ENCODE measurements at places on chromosomes 11 and 22.
A peak's percentile ranks its signal among the peaks of the same experiment; 100 is the strongest.

DNA sequence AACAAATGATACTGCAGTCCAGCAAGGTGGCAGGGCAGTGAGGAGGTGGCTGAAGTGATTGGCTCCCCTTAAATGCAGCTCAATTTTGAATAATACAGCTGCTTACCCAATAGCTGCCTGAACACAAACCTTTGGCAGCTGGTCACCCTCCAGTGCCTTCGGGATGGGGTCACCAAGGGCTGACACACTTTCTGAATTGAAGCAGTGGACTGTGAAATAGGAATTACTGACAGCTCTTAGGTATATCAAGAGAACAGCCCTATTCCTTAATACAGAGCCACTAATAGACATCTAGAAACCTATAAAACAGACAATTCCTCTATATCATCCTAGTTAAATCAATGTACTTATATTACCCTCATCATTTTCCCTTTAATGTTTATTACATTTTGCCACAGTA lies 474.2 kb upstream of the KIRREL3 start:
- DNase-seq: no peak

DNA sequence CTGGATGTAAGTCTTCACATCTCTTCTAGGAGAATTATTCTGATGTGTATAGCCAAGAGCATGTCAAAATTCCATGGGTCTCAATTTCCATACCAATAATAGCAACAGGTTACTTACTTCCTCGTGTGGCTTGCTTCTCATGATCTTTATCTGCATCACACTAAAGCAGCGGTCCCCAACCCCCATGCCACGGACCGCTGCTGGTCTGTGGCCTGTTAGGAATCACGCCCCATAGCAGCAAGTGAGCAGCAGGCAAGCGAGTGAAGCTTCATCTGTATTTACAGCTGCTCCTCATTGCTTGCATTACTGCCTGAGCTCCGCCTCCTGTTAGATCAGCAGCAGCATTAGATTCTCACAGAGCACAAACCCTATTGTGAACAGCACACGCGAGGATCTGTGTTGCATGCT lies 28.9 kb upstream of the SLC25A1 start:
- no peak for DNase-seq

DNA sequence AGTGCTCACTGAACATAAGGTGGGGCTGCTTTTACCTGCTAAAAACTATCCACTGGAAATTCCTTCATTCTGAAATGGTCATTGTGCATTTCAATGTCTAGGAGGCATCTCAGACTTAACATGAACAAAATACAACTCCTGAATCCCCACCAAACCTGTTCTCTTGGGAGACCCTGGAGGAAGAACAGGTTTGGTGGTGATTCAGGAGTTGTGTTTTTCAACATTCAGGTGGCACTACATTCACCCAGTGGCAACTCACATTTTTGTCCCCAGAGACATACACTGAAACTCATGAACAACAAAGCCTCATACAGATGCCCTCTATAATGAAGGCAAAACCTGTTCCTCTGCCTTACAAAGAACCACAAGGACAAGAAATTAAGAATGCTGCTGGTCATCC lies 64.3 kb upstream of the CYP2D6 start:
- no peak for DNase-seq

GRCh38 chr11:62707277-62707861 lies at the start of the genes BSCL2 and GNG3:
TSS of gene BSCL2 (minus strand) at chr11:62707424. CDS start at chr11:62707195, 229 bp downstream.
TSS of gene GNG3 (plus strand) at chr11:62707676. CDS start at chr11:62708296, 620 bp downstream.
- DNase-seq: no peak

- no peak for DNase-seq
These were observed 1.9 kb downstream of the NLRP6 start for GRCh38 chr11:279966-280705.

GRCh38 chr11:3123761-3124733 lies 41.1 kb downstream of the OSBPL5 start:
- peak; percentile 34 for DNase-seq

DNA sequence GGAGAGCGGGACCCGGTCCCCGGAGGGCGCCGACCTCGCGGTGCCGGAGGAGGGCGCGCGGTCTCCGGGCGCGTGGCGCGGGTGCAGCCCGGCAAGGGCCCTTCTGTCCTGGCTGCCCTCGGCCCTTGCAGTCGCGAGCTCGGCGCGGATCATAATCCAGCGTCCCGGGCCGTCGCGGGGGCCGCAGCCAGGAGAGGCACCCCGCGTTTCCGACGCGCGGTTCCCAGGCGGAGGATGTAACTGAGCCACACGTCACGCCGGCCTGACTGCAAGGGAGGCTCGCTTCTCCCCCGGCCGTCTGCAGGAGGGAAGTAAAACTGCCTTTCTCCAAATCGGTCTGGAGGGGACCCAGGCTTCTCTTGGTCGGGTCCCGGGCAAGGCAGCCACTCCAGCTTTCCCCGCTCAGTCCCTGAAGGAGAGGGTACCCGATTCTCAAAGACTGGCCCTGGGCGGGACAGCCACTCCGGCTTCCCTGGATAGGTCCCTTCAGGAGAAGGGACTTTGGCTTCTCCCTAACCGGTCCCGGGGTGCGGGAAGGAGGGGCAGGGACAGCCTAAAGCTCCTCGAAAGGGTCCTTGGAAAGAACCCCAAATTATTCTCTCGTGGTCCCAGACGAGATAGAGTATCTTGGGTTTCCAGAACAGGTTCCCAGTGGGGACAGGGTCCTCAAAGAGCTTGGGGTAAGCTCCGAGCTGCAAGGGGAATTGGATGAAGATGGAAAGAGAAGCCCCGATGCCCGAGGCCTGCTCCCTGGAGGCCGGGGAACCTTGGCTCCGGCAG lies 836 bp downstream of the SPON1 start:
- no peak for DNase-seq
